ENCODE measurements at places on chromosomes 4 and X.

DNA sequence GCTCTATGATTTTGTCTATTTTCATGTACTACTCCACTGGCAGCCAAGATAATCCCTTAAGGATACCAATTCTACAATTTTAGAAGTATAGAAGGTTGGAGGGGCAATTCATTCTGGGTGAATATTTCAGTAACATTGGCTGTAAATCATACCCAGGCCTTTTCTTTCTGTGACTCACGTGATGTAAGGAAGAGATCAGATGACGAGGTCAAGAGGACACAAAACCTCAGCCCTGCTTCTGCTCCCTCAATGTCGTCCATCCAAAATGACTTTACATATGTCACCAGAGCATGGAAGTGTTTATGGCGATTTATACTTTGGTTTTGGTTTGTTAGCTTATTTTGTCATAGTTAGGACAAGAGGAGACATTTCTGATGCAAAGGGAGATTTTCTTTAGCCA is 70.7 kb upstream of the SLC4A4 start:
- DNase-seq = no peak

DNA sequence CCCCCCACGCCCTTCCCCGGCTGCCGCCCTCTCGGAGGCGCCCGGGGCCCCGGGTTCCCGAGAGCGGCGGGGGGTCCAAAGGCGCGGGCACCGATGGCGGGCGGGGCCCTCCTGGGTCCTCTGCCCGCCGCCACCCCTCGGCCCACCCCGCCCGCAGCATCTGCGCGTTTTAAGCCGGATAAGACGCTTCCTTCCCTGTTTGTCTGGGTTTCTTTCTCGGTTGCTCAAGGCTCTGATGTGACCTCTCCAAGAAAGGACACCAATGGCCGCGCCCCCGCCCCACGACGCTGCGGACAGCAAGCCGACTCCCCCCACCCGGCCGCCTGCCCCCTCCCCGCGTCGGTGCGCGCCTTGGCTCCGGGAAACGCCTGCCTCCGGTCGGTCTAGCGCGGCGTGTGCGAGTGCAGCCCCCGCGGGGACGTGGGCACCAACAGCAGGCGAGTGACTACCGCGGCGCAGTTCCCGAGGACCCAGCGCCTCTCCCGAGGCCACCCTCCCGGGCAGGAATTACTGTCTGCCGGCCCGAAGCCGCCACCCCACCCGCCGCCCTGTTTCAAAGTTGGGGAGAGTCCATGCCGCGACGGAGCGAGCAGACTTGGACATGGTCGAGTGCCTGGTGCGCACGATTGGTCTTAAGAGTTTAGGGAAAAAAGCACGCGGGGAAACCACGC is 21.1 kb upstream of the HMX1 start:
- DNase-seq = no peak

GRCh38 chr4:130825284-130825683 is 1729.3 kb downstream of the C4orf33 start:
- DNase-seq = no peak

- no peak for DNase-seq
Measured at GRCh38 chr4:147648656-147649055, 31.5 kb downstream of the TMEM184C start.

- DNase-seq = no peak
Measured at GRCh38 chrX:39058724-39059123, 257.5 kb downstream of the MID1IP1 start.

DNA sequence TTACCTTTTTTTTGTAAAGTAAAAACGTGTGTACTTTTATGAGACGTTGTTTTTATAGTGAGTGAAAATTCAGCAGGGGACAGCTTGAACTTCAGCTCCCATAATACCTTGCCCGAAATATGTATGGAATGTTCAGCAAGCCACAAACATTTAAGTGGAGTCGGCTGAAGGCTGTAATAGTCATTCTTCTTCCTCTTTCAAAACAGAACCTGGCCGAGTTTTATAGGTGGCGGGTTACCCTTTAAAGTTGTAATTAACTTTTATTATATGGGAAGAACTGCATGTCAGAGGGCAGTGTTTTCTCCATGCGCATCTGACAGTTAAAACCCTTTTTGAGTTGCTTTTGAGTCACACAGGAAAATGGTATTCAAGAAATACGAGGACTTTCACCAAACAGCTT is 50.7 kb downstream of the CLDN34 start:
- no peak for DNase-seq

GRCh38 chr4:155099231-155099630 is 109.2 kb upstream of the NPY2R start:
- no peak for DNase-seq

DNA sequence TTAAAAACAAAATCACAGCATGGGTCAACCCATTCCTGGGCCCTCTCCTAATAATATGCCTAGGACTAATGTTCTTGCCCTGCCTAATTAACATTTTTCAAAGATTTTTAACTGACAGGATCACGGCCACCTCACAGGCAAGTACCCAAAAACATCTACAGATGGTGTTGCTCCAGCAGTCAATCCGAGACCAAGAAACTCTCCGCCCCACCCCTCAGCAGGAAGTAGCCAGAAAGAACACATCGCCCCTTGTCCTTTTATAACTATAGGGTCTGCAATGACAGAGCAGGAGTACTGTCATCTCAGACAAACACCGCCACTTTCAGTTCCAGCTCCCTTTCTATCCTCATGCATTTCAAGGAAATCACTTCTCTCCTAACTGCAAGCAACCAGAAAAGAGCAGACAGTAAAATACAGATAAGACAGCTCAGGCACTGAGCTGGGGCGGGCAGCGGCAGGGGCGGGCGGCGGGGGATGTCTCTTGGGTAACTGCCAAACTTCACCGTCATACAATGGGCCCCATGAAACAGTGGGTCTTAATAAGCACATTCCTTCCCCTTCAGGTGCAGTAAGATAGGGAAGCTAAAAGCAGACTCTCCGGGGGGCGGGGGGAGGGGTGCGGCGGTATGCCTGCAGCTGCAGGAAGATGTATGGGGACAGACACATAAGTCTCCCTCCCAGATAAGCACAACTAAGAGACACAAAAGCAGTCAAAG is 67.4 kb downstream of the ZNF182 start:
- no peak for DNase-seq

GRCh38 chr4:87019898-87020297 is 85.1 kb downstream of the AFF1 start:
- no peak for DNase-seq

DNA sequence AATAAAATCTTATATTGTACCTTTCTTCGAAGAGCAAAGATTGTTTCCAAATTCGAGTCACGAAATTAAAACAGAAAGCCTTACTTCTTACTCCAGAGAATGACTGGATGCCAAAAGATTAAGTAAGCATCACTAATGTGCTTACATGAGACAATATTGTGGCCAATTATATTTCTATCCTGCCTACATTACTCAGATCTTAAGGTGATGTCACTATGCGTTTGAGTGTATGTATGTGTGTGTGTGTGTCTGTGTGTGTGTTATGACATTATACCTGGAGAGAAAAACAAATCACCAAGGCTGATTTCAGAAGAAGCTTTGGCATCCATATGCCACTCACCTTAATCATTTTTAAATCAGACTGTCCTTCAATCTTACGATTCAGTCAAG is 556.3 kb downstream of the PPARGC1A start:
- DNase-seq = no peak

DNA sequence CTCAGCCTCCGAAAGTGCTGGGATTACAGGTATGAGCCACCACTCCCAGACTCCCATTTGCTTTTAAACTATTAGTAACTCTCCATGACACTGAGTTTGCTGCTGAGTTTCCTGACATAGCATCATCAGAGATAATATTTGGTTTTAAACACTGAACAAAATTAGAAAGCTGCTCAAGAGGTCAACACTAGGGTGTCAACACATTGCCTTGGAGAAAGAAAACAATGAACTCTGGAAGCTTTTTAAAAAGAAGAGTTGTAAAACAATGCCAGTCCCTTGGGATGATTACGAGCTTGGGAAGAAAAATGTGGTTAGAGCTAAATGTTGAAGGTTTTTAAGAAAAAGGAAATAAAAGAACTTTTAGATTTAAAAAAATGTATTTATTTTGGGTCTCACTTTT is 264.8 kb downstream of the CAMK2D start:
- DNase-seq = no peak

GRCh38 chr4:17884063-17884462 is 73.3 kb downstream of the NCAPG start:
- no peak for DNase-seq

DNA sequence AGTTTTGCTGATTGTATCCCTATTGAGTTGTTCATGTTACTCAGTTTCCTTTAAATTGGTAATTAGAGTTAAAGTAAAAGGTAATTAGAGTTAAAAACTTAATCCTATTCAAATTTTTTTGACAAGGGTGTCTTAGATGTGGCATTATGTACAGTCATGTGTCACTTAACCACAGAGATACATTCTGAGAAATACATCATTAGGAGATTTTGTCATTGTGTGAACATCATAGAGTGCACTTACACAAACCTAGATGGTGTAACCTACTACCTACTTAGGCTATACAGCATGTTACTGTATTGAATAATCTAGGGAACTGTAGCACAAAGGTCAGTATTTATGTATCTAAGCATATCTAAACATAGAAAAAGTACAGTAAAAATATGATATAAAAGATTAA is 39.2 kb downstream of the BEX3 start:
- DNase-seq = no peak

DNA sequence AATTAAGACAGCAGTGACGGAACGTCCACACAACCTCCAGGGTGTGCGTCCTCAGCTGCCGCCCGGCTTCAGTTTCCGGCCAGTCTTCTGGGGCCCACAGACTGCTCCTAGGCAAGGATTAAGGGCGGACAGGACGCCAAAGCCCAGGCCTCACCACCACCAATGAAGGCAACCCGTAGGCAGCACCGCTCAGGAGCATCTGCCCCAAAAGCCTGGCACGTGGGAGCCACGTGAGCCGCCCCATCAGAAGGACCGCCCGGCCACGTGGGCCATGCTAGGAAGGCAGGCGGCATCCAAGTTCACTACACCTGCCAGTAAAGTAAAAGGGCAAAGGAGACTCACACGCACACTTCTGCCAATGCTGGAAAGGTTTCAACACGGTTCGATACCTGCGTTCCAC is 14.3 kb downstream of the FAM53A start:
- no peak for DNase-seq

- no peak for DNase-seq
Measured at GRCh38 chr4:98352396-98352795, 91.2 kb downstream of the RAP1GDS1 start.

Measured in CD4-positive, alpha-beta T cell treated with Interleukin-6 at 100 ng/mL for 8 hours (primary cell).